ENCODE measurements at places on chromosomes 2 and 18.

DNA sequence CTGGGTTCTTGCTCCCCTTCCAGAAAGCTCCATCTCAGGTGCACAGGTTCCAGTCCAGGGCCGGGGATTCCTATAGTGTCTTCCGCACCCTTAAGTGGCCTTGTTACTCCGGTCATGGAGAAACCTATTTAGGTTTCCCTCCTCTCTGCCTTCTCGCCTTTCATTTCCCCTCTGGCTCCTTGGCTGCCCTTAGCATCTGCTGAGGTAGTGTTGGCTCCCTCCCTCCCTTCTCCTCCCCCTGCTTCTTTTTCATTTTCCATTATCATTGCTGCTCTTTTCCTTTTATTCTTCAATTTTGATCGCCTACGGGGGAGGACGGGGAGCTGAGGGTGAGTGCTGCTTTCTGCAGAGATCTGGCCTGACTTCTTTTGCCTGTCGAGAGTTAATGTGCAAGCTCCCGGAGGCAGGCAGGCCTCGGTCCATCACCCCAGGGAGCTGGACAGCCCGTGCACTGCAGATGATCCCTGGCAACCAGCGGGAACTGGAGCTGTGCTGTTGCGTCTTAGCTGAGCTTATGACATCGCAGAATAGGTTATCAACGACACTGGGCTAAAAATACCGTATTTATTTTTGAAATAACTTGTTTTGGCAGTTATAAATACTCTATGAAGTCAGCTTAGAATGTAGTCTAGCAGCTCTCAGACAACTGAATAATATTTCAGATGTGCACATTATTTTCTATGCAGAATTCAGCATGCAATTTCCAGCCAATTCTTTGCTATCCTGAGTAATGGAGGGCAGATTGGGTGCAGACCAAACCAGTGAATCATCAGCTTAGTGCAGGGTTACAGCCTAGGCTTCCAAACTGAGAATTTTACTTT, 141.9 kb downstream of the SLC4A3 start:
- peak; percentile 49 for DNase-seq

- peak; percentile 28 for DNase-seq
Observed at GRCh38 chr18:11176481-11176881, 27.1 kb upstream of the PIEZO2 start.

DNA sequence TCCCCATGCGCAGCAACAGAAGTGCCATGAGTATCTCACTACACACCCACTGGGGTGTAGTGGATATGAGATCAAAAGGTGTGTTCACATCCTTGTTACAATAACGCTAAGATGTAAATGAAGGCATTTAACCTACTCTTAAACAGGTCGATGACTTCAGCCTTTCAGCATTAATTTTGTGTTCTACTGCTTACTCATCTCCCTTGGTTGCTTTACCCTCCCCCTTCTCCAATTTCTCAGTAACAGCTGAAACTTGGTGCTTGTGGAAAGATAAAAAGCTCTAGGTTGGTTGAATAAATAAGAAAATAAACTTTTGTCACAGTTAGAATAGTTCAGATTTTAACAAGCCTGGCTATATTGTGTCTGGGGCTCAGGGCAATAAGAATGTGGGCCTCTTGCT, 147.5 kb upstream of the SESTD1 start:
- peak; percentile 38 for DNase-seq

- no peak for DNase-seq
Observed at GRCh38 chr18:80033181-80034067, 810 bp upstream of the RBFA start.
